Stimulated activated CD8-positive, alpha-beta memory T cell treated with anti-CD3 and anti-CD28 coated beads, Interleukin-2, amount 100 ng/mL, for 1 hour (primary cell): ENCODE measurements at places on chromosomes 6 and 20.

- DNase-seq: no peak
Measured at GRCh38 chr6:155442562-155442961, 13.1 kb downstream of the NOX3 start.

GRCh38 chr20:21767200-21767738, 61.8 kb downstream of the PAX1 start:
- DNase-seq: no peak

GRCh38 chr6:41715795-41716515, 19.5 kb downstream of the TFEB start:
- no peak for DNase-seq

DNA sequence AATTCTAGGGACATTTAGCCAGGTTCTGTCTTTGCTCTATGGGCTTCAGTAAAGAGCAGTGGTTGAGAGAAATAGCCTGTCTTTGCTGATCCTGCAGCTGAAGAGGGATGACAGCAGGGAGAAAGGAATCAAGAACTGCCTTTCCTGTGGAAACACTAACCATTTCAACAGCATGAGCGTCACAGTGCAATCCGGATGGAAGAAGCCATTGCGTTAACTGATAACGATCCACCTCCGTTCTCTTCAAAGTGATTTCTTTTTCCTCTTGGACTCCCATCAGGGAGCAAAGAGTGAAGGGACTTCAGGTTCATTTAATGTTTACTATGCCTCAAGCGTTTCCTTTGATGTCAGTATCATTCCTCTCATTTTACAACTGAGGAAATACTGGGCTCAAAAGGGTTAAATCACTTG, 35.2 kb upstream of the EEF1E1 start:
- no peak for DNase-seq

- no peak for DNase-seq
Measured at GRCh38 chr6:30981942-30982772, 1.4 kb upstream of the MUC21 start.

DNA sequence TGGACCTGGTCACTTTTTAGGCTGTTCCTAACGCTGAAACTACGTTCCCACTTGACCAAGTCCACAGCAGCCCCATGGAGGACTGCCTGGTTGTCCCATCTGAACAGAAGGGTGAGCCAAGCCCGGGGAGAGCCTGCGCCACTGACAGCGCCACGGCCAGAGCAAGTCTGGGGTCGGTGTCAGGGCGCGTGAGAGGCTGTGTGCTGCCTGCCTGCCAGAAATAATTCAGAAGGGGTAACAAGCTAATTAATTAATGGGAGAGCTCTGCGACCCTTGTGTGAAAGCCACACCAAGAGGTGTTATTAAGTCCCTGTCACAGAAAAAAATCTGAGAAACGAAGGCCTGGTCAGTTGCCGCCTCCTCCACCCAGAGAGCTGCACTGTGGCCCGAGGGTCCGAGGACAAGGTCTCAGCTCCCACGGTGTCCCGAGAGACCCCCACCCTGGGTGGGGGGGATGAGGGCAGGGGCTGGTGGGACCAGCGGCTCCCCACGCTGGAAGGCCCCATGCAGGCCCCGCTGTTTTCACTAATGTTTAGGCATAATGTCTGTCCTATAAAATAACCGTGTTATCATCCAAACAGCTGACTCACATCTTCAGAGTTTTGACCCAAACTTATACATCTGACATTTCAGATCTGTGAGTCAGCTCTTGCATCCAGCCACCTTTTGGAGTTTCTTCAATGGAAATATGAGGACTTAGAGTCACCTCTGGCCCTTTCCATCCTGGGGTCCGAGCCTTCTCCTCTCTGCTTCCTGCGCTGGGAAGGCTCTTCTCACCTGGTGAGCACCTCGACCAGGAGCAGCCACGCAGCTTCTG, 58.5 kb downstream of the DLL1 start:
- no peak for DNase-seq

GRCh38 chr20:48426630-48427029, 401.2 kb downstream of the PREX1 start:
- DNase-seq: no peak

DNA sequence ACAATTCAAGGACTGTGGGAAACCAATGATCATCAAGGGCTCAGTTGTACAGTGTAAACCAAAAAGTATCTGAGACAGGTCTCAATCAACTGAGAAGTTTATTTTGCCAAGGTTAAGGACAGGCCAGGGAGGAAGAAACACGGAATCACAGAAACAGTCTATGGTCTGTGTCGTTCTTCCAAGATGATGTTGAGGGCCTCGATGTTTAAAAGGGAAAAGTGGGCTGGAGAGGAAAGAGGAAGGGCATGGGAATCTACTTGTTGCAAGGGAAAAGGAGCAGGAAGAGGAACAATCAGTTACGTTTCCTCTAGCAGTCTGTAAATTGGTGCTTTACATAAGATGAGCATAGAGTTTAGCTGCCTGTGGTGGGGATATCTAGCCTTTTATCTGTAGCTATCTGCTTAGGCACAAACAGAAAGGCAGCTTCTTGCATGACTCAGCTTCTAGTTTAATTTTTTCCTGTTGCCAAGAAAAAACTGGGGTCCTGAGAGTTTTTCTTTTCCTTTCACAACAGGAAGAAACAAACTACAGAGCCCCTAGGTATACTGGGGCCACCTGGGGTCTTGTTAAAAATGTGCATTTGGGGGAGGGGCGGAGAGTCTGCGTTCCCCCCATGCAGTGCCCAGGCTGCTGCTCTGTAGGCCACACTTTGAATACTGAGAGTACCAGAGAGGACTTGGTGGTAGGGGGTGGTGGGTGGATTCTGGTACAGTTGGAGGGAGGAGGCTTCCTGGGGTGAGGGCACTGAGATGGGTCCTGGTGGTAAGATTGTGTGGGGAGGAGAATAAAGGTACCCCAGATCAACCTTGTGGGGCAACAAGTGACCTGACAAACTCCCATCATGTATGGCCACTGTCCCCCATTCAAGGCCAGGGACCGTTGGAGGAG, 35.3 kb upstream of the EZR start:
- no peak for DNase-seq

DNA sequence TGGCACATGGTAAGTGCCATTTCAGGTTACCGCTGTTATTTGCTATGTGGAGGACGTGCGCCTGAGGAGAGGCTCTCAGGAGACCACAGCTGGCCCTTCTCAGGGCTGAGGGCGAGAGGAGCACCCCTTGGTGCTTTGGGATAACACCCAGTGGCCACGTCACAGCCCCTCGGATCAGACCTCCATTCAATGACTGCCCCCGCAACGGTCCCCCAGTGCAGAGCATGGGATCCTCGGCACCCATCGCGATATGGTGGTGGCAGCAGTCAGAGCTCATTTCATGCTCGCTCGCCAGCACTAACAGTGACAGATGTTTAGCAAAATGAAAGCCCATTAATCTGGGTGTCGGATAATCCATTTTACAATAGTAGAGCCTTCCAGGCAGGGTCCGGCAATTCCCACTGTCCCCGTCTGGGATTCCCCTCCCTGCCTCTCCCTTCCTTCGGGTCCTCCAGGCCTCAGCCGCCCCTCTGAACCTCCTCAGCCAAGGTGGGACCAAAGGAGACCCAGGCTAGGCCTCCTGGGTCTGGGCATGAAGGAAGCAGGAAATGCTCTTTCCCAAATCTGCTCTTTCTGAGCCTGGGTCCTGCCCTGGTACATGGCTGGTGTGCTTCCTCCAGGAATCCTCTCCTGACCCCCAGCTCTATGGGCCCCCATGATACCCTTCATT, 117.1 kb downstream of the GRM4 start:
- DNase-seq: no peak

DNA sequence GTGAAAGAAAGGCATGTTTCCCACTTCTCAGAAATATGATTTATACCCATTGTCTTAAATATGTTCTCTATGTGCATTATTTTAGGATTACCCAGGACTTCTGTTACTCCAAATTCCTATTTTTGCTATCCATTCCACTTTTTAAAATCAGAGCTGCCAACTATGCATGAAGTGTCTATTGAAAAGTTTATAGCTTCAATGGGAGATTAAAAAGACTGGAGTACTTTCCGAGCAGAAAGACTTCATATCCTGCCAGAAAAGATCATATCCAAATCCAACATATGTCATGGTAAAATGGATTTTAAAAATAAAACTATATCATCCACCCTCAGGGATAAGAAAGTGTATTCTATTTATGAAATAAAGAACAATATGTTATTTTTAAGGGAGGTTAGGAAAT, 212.7 kb downstream of the COL12A1 start:
- no peak for DNase-seq

DNA sequence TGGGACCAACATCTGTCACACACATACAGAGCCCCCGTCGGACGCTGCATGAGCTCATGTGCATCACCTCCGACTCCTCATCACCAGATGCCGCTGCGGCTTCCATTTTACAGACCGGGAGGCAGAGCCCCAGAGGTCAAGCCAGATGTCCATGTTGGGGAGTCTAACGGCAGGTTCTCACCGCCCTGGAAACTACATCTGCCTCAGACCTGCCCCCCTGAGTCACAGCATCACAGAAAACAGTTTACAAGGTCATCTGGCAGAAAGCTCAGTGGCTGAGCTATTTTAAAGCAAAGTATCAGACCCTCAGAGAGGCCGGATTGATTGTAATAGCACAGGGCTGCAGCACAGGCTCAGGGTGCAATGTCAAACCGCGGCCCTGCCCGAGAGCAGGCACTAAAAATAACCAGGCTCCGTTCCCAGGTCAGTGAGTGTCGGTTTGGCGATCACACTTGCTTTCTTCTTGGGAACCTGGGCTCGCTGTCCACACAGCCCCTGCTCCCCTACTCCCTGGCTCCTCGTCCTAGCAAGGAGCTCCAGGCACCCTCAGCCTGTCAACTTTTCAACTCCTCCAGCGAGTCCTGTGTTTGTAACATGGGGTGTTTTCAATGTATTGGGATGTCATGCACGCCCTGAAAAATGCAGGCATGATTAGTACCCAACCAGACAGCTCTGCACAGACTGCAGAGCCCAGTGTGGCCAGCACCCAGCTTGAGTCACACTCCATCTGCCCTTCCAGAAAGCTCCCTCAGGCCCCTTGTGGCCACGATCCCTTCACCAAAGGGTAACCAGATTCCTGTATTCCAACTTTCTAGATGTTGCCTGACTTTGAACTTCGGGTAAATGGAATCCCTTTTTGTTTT, 264.5 kb downstream of the CDH4 start:
- DNase-seq: no peak

DNA sequence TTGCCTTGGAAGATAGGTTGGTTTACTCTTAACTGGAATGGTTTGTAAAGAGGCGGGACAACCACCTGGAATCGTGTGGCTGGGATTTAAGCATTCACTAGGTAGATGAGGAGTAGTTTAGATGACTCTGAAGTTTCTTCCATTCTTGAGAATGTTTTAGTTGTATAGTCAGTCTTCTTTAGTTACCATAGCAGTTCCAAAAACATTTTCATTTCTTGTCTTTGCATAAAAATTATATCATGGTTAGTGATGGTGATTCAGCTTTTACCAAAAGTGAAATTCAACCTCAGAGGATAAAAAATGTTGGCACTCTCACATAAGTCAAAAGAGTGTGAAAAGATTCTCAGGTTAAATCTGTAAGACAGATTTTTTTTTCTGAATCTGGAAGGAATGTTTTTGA, 70.3 kb downstream of the SMAP1 start:
- DNase-seq: no peak

DNA sequence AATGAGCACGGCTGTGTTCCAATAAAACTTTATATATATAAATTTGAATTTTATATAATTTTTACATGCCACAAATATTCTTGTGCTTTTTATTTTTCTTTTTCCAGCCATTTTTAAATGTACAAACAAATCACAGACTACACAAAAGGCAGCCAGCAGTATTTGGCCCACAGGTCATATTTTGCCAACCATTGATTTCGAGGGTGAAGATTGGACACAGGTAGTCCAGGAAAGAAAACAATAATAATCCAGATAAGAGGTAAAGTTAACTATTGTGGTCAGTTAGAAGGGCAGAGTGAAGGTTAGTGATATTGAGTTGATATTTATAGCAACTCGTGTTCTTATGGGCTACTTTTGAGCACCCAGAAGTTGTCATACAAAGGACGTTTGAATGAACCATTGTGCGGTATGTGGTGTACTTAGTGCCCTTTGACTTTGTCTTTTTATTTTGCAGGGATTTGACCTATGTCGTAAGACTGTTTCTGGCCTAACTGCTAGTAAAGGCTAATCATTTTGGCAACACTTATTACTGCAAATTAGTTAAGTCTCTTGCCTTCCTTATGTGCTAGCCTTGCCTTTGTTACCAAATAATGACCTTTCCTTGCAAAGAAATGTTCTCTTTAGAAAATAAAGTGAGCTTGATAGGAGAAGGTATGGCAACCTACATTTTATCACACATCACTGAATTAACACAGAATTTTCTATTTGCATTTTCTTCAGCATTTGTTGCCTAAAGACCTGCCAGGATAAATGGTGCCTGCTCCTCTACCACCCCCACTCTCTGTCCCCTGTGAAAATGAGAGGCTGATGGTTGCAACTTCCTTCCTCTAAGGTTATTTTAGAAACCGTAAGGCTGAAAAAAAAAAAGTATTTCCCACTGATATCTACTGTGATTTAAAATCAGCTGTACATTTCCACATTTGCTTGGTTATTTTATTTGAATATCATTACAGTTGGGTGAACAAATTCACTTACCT, 493.9 kb upstream of the SOX4 start:
- DNase-seq: no peak

GRCh38 chr20:35560105-35560511, 18.2 kb downstream of the ERGIC3 start:
- DNase-seq: no peak

- no peak for DNase-seq
Measured at GRCh38 chr6:83978324-83978734, 55.2 kb upstream of the MRAP2 start.

GRCh38 chr20:48381353-48382120, 446.3 kb downstream of the PREX1 start:
- DNase-seq: no peak
